ENCODE measurements at places on chromosomes 1 and 21. TPM values are rescaled to one million over a fixed set of nuclear protein-coding genes. Genes with fewer than 3 reads are reported as not detected.

The PRKAA2 gene
- 49.7 TPM for total RNA-seq

The SYT14 gene
- 0.08 TPM for total RNA-seq

The ERICH3 gene
- total RNA-seq, result not detected

DNA sequence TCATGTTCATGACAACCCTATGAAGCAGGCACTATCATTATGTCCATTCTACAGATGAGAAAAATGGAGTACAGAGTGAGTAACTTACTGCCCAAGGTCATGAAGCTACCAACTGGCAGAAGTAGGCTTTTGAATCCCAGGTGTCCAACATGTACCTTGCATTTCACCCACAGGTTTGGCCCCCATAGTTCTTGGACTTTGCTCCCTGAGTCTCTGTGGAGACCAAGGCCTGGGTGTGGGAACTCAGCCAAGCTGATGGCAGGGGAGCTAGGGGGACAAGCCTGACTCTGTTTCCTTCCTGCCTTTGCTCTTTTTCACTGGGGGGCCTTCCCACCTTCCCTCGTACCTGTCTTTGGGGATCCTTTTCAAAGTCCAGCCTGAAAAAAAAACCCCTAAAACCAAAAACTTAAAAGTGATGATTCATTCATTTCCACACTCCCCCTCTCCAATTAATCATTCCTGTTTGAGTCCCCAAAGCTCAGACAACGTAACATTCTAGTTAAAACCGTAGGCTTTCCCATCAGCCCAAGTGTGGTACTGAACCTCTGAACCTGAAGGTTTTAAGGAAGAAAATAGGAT is 8.5 kb upstream of the TTC22 start:
- no peak for DNase-seq

DNA sequence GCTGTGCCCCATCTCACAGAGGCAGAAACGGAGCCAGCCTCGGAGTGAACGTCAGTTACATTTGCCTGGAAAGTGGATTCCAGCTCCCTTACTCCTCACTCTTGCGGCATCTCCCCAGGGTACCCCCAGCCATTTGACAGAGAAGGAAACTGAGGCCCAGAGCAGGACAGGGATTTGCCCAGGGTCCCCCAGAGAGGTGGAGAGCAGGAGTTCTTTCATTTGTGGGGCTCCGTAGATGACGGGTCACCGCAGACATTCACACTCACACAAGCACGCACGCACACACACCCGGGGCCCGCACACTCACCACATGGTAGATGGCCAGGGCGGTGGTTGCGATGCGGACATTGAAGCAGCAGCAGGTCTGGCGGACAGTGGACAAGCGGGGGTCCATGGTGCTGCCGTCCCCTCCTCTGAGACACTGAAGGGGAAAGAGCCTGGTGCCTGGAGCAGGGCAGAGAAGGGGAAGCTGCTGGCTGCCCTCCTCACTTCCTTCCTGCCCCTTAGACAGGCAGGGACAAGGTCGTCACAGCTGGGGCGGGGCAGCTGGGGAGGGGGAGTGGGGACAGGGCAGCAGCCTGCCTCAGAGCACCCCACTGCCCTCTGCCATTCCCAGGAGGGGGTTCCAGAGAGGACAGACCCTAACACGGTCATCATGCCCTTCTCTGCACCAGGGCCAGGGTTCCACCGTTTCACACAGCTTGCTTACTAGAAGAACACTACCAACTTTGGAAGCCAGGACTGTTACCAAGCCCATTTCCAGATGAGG is at the start of gene LAPTM5:
Gene LAPTM5, minus strand, starts transcription at position 423 of the 769 bp plus-strand sequence. Its CDS starts 29 bp downstream, at position 394.
- peak; percentile 68 for DNase-seq

DNA sequence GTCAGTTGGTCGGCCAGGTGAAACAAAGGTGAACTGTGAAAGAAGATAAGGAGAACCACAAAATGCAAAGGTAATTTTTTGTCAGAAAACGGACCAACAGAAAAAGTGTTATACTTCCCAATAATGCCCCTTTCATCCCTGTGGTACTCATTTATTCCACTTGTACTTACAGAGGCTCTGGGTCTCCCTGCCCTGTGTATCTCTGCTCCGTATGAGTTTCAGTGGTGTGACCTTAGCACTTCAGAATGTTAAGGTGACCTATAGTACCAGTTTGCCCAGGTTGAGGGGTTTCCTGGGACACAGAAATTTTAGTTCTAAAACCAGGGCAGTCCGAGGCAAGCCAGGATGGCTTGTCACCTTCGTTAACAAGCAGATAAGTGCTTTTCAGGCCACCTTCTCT is 254.8 kb downstream of the OLFM3 start:
- no peak for DNase-seq
